ENCODE measurements at places on chromosomes 4 and X. TPM values are rescaled to one million over a fixed set of nuclear protein-coding genes. Genes with fewer than 3 reads are reported as not detected.
A peak's percentile ranks its signal among the peaks of the same experiment; 100 is the strongest.

IBSP gene
- not detected for total RNA-seq

MSANTD1 gene
- 0.95 TPM for total RNA-seq

USP17L30 gene
- not detected for total RNA-seq

EREG gene
- total RNA-seq: 35.5 TPM

NSG1 gene
- 5.5 TPM for total RNA-seq

CCDC110 gene
- not detected for total RNA-seq

RAB41 gene
- total RNA-seq: not detected

STAP1 gene
- not detected for total RNA-seq

CXorf49 gene
- total RNA-seq: not detected

DNA sequence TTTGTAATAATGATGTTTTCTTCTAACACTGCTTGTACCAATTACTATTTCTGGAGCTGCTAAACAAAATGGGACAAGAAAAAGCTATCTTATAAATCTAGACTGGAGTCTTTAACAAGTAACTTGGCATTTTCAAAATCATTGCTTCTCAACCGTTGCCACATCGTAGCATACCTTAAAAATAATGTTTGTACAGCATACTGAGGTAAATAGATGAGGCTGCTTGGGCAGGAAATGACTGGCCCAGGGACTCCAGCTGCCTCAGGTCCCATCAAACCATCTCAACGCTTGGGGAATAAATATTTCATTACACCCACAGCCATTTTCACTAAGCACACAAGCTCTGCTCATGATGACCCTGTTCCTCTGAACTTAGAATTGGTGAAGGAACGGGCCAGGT is 115.1 kb downstream of the SPANXA1 start:
- no peak for DNase-seq

DNA sequence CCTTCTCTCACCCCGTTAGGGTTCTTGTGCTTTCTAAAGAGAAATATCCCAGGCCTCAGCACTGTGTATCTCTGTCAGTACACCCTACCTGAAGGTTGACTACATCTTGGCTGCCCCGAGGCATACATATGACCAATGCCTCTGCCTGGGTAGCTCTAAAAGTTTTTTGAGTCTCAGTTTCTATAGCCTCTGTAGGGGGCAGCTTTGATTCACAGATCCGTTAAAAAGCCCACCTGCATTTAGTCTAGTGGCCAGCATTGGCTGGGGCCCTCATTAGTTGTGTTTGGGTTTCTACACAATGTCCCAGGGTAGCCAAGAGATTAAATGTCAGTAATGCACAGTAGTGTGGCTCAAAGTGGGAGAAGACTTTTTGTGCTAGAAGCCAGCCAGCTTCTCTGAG is 151.1 kb downstream of the CFAP299 start:
- no peak for DNase-seq

- no peak for DNase-seq
Observed at GRCh38 chr4:54513741-54514140, 144.0 kb upstream of the KIT start.

- no peak for DNase-seq
Observed at GRCh38 chr4:81814987-81815541, 343.4 kb upstream of the RASGEF1B start.

GRCh38 chr4:117965622-117966021 is 68.7 kb upstream of the NDST3 start:
- DNase-seq: no peak

GRCh38 chr4:119218093-119218492 is 5.6 kb downstream of the USP53 start:
- DNase-seq: no peak

DNA sequence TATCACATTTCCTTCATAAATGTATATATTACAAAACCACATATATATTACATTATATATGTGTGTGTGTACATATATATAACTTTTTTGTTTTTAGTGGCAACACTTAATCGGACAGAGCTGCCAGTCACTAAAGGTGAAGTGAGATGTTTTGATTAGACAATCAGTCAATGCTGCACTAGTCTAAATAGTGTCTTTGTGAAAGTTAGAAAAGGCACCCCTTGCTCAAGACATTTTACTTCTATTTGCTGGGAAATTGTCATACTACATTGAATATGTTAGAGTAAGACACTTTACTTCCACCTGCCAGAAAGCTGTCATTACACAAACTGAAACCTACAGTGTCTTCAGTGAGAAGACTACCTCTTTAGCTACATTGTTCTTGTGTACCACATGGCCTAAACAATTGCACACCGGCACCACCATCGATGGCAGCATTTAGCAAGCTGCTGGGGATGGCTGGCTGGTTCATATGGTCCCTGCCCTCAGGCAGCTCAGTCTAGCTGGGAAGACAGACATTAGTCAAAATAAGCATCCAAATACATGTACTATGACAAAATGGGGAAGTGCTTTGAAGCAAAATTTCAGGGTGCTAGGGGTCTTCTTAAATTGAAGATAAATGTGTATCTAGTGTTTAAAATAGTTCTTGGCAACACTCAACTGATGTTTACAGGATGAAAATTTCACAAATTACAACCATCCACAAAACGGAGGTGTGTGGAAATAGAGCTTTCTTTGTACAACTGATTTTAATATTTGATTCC is 148.1 kb upstream of the GATB start:
- DNase-seq: no peak

DNA sequence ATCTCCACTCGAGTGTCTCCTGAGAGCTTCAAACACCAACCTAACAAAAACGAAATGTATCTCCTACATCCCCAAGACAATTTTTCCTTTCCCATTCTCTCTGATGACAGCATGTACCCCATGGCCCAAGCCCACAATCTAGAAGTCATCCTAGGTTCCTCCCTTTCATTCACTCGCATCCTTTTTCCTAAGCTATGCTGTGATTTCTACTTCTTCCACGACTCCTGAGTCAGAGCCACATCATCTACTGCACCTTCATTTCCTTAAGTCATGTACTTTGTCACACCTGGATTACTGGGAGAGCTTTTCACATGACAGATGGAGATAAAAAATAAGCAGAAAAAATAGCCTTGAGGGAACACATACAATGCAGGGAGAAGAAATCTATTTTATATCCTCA is 20.1 kb downstream of the C4orf36 start:
- DNase-seq: no peak

GRCh38 chrX:152817078-152817764 is 13.3 kb downstream of the CETN2 start:
- peak; percentile 17 for DNase-seq

- DNase-seq: peak; percentile 75
Observed at GRCh38 chrX:132219343-132219768, at the start of gene RAP2C. TSS of gene RAP2C (minus strand) at chrX:132219447. CDS start at chrX:132217268, 2,179 bp downstream.

- no peak for DNase-seq
Observed at GRCh38 chrX:111283446-111283845, 13.2 kb upstream of the CAPN6 start.

DNA sequence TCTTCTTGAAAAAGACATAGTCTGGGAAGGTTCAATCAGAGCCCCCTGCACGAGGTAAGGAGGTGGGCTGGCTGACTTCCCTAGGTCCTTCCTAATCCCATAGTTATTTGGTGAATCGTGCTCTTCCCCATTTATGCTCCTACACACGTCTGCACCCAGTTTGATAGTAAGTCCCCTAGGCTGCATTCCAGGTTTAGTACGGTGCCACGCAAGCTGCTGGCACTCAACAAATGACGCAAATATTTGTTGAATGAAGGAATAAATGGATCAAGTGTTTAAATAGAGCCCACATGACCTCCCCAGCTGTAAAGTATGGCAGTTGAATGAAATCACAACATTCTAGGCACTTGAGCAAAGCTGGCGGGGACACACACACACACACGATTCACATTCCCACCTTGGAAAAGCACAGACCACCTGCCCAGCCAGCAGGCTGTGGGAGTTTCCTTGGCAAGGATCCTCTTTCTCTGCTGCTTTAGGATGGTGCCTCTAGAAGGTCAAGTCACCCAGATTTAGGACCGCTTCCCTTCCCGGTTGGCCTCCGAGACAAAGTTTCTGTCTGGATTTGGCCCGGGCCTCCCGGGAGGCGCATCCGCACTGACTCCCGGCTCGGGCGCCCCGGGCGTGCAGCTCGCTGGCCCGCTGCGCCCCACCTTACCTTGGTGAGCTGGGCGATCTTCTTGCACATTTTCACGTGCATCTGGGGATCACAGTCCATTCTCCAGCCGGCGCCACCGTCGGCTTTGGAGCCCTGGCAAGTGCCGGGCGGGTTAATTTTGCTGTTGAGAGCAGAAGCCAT is 721 bp downstream of the FAM184B start:
- no peak for DNase-seq

DNA sequence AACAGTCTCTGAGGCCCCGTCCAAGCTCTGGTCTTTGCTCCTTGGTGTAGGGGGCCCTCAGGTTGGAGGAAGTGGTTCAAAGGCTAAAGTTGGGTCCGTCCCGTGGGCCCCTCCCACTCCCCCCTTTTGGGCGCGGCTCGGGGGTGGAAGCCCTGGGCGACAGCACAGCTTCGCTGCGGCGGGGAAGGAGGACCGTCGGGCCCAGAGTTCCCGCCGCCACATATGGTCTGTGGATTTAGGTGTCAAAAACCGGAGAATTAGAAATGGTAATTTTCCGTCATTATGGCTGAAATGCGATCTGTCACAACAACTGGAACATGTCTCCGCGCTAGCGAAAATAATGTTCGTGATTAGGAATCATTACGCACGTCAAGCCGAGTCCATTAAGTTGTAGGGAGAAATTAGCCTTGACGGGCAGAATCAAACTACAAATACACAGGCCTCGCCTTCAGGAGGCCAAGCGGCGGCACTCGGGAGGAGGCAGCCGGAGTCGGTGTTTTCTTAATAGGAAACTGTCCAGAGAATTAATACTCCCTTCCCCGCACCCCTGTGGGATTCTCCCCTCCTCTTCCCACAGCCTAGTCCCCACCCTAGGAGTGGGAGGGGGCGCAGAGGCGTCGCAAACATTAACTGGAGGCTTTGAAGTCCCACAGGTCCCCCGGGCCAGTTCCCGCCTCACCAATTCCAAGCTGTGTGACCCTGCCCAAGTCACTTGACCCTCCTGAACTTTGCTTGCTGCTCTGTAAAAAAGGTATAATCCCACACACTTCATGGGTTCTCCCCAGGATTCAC is 15.0 kb downstream of the NKX3-2 start:
- DNase-seq: no peak

DNA sequence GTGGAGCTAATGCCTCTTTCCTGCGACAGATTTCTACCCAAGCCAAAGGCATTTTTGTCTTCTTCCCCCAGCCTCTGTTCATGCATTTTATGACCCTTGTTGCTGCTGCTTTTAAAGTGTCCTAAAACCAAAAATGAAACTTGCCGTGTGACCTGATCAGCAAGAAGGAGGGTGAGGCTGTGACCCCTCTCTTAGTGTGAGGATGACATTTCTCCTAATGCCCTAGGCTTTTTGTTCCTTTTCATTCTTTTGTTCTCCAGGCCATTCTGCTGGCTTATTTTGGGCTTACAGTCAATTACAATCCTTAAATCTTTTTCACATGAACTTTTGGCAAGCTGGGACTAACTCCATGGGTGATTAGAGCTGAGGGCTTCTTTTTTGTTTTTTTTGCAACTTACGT is 34.4 kb downstream of the PTTG2 start:
- no peak for DNase-seq

DNA sequence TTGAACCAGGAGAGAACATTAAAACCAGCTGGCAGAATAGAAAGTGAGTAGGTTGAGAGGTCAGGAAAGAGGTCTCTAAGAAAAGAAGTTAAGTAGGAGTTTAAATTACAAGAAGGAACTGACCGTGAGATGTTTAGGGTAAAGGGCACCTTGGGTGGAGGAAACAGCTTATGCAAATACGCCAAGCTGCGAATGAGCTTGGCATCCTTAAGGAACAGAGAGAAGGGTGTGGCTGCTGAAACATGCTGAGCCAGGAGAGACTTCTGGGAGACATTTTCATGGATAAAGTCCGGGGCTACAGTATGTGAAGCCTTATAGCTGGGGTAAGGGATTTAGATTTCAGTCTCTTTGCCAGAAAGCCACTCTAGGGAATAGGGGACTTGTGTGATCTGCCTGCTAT is 249.1 kb downstream of the KCNIP4 start:
- no peak for DNase-seq
